ENCODE measurements at places on chromosomes 5 and 9. TPM values are rescaled to one million over a fixed set of nuclear protein-coding genes. Genes with fewer than 3 reads are reported as not detected.
A peak's percentile ranks its signal among the peaks of the same experiment; 100 is the strongest.

Gene RASEF
- 0.10 TPM for polyA plus RNA-seq

Gene PITX1
- 0.09 TPM for polyA plus RNA-seq

Gene CCL28
- 3.7 TPM for polyA plus RNA-seq

GRCh38 chr5:142079306-142079721, 29.3 kb upstream of the NDFIP1 start:
- no peak overlapping the region for H3K27ac ChIP-seq
- H3K4me1 ChIP-seq, result no peaks in the 10 kb centered on the region
- H3K36me3 ChIP-seq, result no peaks in the 10 kb centered on the region
- DNase-seq, result no peak

DNA sequence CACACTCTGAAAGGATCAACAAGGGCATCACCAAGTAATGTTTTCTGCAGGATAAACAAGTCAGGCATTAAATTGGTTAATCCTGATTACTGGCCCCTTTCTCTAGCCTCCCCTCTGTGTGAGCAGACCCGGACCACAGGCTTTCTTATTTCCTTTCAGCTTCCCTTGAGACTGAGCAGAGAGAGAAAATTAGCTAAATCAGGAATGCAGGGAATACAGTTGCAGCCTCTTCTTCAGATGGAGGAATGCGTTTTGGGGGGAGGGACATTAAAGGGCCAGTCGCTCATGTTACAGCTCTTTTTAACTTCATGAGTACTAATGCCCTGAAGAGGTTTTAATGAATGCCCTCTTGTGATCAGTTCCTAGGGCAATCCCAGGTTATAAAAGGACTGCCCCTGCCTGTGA, 19.8 kb downstream of the PCDHAC2 start:
- no peak for DNase-seq
- H3K27ac ChIP-seq, result no peak overlapping the region
- H3K27me3 ChIP-seq, result peaks cover 5% of the 10 kb centered on the region
- no peak overlapping the region for H3K4me3 ChIP-seq

- H3K27ac ChIP-seq, result no peak overlapping the region
- no peaks in the 10 kb centered on the region for H3K4me1 ChIP-seq
- DNase-seq, result no peak
- H3K36me3 ChIP-seq, result no peaks in the 10 kb centered on the region
- no peak overlapping the region for H3K4me3 ChIP-seq
These were observed 37.0 kb downstream of the DMAC1 start for GRCh38 chr9:7762600-7762999.

DNA sequence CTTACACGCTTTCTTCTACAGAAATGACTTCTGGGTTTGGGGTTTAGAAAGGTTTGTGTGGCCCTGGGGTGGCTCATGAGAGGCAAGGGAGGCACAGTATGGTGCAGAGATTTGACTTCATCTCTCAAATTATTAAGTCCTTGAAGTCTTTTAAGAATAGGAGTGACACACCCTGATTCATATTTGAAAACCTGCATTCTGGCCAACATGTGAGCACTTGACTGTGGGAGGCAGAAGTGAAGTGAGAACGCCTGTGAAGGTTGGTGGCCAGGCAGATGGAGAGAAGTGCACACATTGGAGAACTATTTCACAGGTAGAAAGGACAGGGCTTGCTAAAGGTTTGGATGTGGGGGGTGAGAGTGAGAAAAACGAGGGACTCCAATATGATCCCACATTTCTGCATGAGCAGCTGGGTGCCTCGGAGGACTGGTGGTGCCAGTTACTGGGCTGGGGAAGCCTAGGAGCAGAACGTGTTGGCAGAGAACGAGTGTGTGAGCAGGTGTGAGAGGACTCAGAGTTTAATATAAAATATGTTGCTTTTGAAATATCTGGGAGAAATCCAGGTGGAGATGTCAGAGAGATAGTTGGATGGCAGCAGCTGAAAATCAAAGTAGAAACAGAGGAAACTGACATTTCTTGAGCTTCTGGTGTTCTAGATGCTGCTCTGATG, 240.0 kb upstream of the ADAMTSL1 start:
- H3K27ac ChIP-seq, result no peak overlapping the region
- no peaks in the 10 kb centered on the region for H3K27me3 ChIP-seq
- no peak for DNase-seq
- H3K4me1 ChIP-seq, result no peaks in the 10 kb centered on the region
- H3K36me3 ChIP-seq, result no peaks in the 10 kb centered on the region
- no peak overlapping the region for H3K4me3 ChIP-seq

- no peaks in the 10 kb centered on the region for H3K4me1 ChIP-seq
- H3K36me3 ChIP-seq, result no peaks in the 10 kb centered on the region
- peak; percentile 45 for DNase-seq
- peaks cover 48% of the 10 kb centered on the region for H3K27me3 ChIP-seq
- H3K27ac ChIP-seq, result no peak overlapping the region
- H3K4me3 ChIP-seq, result no peak overlapping the region
These were observed 8.5 kb downstream of the LCN9 start for GRCh38 chr9:135671591-135672041.

- DNase-seq, result no peak
- no peaks in the 10 kb centered on the region for H3K27me3 ChIP-seq
- no peaks in the 10 kb centered on the region for H3K4me1 ChIP-seq
These were observed 185.1 kb downstream of the ADAMTSL1 start for GRCh38 chr9:18658804-18659705.

All from spleen (tissue), 13 donors.